Renal pelvis (tissue), 12 donors: ENCODE measurements at places on chromosomes 4 and X. TPM values are rescaled to one million over a fixed set of nuclear protein-coding genes. Genes with fewer than 3 reads are reported as not detected.

The ATP2B3 gene
- polyA plus RNA-seq, result 0.28 TPM

The FAM47A gene
- not detected for polyA plus RNA-seq

The FHIP1A gene
- 6.6 TPM for polyA plus RNA-seq

The MAGEA2B gene
- not detected for polyA plus RNA-seq

The SORBS2 gene
- 83.9 TPM for polyA plus RNA-seq

The MND1 gene
- polyA plus RNA-seq, result 16.6 TPM

The ARHGAP24 gene
- polyA plus RNA-seq, result 105 TPM

The NAP1L3 gene
- polyA plus RNA-seq, result 10.7 TPM

The VCX gene
- 0.37 TPM for polyA plus RNA-seq

The CLCN4 gene
- polyA plus RNA-seq, result 4.2 TPM

The NWD2 gene
- polyA plus RNA-seq, result 0.31 TPM
